ENCODE measurements at places on chromosomes 3 and 15.

DNA sequence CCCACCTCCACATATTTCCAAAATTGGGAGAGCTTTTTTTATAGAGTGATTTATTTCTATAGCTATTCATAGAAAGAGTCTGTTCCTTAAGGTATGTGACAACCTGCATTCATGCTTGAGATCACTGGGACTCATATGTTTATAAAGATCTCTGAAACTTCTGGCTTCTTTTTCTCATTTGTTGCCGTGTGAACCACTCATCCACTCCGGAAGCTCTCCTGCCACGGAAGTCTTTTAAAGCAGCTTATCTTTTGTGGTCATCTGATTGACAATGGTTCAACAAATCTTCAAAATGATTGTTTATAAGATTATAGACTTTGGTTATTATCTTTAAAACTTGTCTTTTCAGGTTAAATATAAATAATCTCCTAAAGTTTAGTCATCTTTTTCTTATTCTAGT lies 260.5 kb downstream of the C3orf38 start:
- no peak for DNase-seq

- DNase-seq, result peak; percentile 15
Observed at GRCh38 chr15:89121414-89121813, 33.2 kb downstream of the ABHD2 start.

- no peak for DNase-seq
Observed at GRCh38 chr3:182671942-182672341, 121.4 kb upstream of the ATP11B start.

DNA sequence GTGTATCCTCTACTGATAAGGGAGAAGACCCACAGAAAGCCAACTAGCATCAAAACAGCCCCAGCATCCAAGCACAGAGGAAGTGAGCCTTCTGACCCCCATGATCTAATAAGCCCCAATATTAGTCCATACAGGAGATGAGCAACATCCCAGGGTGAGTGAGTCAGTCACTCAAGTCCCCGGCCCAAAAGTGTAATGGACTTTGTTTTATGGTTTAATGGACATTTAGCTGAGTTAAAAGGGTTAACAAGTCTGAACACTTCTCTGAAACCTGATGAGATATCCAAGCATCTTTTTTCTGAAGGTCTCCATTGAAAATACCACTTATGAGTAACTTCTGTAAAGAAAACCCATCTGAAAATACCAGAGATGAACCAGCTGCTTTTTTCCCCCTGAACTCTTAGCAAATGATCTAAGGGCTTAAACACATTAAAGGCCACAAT lies 115.6 kb downstream of the GREM1 start:
- DNase-seq, result no peak

DNA sequence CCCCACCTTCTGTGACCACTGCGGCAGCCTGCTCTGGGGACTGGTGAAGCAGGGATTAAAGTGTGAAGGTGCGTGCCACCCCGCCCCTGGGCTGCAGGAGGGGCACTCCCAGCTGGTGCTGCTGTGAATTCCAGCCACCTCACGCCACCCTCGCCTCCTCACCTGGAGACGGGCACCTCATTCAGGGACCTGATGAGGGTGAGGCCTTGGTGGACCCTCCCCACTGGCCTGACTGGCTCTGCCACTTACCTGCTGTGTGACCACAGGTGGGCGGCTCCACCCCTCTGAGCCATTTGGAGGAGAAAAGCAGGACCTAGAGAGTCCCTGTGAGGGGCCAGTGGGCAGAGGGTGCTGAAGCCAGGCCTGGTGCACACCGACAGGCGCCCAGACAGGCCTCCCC lies 22.5 kb downstream of the PRKCD start:
- no peak for DNase-seq

GRCh38 chr15:101522621-101523559 lies 33.4 kb upstream of the PCSK6 start:
- DNase-seq, result no peak

- DNase-seq, result no peak
Observed at GRCh38 chr3:3192286-3192675, 12.8 kb upstream of the CRBN start.

DNA sequence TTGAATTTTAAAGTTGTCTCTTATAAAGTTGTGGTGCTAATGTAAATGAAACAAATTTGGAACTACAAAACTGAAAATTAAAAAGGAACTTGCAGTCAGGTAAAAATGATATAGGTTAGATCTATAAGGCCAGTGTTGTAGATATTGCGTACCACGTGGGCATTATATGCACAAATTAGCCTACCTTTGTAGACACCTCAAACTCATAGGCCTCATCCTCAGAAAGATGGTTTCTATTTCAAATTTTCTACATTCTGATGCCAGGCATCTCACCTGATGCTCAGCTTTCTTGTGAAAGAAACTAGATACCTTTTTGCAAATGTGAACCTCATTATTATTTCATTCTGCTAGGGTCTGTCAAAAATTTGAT lies 25.6 kb downstream of the TMEM207 start:
- DNase-seq, result no peak

DNA sequence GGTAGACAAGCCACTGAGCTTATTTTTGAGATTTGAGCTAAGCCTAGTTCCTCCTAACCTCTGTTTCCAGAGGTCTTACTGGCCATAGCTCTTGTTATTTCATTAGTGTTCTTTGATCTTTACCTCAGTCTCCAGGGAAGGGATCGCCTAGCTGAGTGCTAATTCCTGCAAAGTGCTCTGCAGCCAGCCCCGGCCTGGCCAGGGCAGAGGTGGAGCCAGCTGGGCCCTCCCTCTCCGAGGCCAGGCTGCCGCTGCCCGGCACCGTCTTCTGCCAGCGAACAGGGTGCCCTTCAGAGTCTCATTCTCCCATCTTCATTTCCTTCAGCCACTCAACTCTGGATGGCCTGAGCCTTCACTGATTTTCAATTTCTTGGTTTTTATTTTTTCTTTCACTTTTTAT lies 19.7 kb downstream of the FAN1 start:
- no peak for DNase-seq

GRCh38 chr3:190721330-190721729 lies 141.2 kb downstream of the GMNC start:
- peak; percentile 91 for DNase-seq
